ENCODE measurements at places on chromosomes 5 and 9.

GRCh38 chr5:116573279-116573701, 1.3 kb downstream of the SEMA6A start:
- no peak for DNase-seq

DNA sequence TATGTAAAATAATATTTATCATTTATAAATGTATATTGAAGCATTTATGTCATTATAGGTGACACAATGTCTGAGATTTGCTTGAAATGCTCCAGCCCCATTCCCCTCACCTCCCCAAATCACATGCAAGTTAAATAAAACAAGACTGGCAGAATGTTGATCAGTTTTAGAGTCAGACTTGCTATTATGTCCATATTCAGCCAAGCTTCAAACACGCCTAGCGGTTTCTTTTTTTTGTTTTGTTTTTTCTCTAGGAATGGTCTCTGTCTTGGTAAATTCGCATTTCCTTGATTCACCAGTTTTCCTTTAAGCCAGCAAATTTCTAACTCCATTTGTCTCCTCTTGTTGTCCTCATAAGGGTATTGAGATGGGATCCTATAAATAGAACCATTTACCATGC, 153.0 kb upstream of the HMHB1 start:
- DNase-seq, result no peak

DNA sequence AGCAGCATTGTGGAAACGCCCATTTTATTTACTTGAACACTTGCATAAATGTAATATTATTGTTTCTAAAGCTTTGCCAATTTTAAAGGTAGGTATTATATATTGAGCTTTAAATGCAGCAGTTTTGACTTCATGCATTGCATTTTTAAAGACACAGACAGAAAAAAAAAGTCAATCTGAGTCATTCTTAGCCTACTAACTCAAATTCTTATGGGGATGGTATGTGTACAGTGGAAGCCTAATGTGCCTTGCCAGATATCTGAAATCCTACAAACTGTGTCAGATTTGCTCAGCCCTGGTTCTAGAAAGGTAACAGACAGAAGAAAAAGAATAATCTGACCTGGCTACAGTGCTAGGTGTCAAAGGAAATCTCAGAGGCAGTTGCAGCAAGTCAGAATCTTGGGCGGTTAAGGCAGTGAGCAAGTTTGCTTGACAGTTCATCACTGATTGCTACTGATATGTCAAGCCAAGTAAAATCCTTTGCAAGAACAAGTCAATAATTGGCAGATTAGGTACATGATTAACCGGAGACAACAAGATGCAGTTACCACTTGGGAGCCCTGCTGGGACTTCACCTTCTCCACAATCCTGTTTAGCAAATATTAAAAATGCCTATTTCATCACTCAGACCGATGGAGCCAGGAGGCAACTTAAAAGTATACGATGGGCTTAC, 224.8 kb upstream of the WWC1 start:
- no peak for DNase-seq

DNA sequence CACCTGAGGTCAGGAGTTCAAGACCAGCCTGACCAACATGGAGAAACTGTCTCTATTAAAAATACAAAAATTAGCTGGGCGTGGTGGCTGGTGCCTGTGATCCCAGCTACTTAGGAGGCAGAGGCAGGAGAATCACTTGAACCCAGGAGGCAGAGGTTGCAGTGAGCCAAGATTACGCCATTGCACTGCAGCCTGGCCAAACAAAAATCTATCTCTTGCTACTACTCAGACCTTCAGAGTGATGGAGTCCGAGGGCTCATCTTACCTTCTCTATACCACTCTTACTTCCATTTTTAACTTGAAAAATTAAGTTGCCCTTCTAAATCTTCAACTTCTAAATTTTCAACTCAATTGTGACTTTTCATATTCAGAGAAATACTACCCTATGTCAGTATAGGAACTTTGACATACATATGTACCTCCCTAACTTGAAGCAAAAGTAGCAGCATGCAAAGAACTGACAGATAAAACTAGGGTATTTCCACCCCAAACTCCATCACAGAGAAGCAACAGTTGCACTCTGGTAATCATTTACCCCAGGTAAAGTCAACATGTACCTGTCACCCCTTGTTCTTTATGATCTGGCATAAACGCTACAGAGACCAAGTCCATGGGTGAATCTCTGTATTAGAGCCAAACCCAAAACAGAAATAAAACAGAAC, 11.4 kb downstream of the ZFAND5 start:
- no peak for DNase-seq

- no peak for DNase-seq
Measured at GRCh38 chr5:145218982-145219381, 616.2 kb downstream of the PRELID2 start.

DNA sequence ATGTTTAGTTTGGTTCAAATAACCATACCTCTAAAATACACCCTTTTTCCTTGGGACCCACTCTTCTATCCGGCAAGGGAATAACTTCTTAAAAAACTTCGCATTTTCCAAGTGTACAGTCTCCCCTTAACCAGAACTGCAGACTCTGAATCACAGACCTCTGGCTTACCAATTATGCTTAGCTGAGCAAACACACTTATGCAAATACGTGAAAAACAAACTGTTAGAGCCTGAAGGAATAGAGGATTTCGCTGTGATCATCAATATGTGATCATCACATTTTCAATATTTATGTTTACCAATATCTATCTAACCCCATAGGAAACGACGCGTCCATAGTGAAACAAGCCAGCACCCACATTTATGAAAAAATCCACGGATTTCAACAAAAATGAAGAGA, 1.3 kb downstream of the LPAR1 start:
- DNase-seq, result no peak

GRCh38 chr9:115531410-115532125, 413.6 kb upstream of the TNC start:
- DNase-seq, result no peak

DNA sequence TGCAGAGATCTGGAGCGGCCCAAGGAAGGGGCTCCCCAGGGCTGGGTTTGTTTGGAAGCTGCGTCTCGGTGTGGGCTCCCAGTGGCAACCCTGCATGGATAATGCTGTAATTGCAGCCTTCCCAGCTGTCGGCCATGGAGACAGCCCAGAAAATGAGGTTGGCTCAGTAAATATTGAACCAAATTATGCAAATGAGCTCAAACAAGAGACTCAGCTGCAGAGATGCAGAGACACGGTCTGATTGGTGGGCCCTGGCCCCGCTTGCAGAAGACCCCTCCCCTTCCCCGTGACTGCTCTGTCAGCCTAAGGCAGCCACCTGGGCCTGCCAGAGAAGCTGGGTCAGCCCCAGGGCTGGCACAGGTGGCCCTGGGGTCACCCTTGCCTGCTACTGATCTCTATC, 75.9 kb downstream of the RAD23B start:
- DNase-seq, result no peak

GRCh38 chr5:80747922-80748321, 93.1 kb upstream of the DHFR start:
- no peak for DNase-seq

DNA sequence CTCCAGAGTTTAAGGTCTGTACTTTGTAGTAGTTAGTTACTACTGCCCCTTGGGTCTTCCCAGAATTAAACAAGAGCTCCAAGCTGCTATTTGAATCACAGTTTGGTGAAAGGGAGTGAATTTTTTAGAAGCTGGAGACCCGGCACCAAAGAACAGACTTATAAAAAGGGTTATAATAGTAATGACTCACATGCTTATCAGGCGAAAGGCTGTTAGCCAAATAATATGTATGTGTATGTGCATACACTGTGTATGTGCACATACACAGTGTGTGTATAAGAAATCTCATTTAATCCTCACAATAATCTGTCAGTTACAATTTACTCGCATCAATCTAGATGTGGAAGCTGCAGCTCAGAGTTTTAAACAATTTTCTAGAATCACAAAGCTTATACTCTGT, 59.5 kb upstream of the ITGA1 start:
- DNase-seq, result no peak

GRCh38 chr5:73388306-73388684, 60.3 kb downstream of the FOXD1 start:
- DNase-seq, result no peak

DNA sequence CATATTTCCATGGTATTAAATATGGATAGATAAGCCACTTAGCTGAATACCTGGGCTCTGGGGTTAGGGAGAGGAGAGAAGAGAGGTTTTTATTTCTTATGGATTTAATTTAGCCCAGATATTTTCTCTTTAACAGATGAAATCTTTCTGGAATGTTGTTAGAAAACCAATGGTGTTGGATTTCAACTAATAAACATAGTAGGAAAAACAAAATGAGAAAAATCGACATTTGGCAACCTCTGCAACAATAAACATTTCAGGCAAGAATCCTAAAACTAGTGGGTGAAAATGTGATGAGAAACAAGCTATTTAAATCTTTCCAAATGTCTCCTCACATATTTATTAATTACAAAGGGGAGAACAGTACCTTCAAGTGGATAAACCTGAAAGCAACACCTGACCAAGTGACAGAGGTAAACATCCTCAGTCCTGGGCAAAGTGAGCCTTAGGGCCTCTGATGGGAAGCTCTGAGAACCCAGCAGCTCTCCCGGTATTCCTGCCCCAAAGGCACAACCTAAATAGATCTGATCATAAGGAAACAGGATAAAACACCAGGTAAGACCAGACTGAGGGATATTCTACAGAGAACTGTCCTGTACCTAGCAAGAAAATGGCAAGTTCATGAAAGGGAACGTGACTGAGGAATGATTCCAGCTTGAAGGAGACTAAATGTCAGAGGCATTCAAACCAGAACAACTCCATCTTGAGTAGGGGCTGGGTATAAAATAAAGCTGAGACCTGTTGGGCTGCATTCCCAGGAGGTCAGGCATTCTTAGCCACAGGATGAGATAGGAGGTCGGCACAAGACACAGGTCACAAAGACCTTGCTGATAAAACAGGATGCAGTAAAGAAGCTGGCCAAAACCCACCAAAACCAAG, 163.7 kb downstream of the ESM1 start:
- DNase-seq, result no peak

- no peak for DNase-seq
Measured at GRCh38 chr5:41176952-41177351, 36.4 kb downstream of the C6 start.

GRCh38 chr9:96391021-96391765, 7.7 kb upstream of the SLC35D2 start:
- no peak for DNase-seq

DNA sequence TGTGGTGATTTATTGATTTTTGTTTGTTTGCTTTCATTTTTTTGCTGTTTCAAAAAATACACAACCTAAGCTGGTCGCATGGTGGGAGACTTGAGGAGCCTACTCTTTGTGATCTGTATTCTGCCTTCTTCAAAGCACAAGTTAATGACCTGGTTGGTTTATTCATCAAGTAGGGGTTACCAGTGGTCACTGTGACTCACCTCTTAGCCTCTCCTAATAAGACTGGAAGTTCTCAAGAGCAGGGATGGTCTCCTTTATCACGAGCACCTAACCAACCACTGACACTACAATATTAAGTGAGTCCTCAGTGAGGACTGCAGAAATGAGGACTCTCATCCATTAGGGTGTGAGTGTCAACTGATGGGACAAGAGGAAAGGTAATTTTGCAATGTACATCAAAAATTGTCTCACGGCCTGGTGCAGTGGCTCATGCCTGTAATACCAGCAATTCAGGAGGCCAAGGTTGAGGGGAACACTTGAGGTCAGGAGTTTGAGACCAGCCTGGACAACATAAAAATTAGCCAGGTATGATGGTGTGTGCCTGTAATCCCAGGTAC, 13.6 kb upstream of the MTMR12 start:
- DNase-seq, result no peak

- no peak for DNase-seq
Measured at GRCh38 chr9:80649001-80649420, 1040.3 kb downstream of the TLE1 start.

- DNase-seq, result no peak
Measured at GRCh38 chr5:74885170-74885569, 19.0 kb upstream of the FAM169A start.

GRCh38 chr5:152470167-152470566, 65.1 kb upstream of the NMUR2 start:
- DNase-seq, result no peak

DNA sequence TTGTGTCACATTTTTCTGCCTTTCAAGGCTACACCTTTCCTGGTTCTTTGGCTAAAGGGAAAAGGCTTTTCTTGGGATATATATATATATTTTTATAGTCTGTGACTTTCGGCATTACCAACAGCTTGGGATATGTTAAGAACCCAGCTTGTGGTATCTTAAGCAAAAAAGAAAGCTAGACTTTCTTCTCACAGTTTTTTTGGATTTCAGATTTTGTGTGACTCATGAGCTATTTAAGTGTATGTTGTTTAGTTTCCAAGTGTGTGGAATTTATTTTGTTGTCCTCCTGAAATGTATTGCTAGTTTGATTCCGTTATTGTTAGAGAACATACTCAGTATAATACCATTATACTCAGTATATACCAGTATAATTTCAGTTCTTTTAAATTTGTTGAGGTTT, 64.8 kb downstream of the ERCC6L2 start:
- no peak for DNase-seq

DNA sequence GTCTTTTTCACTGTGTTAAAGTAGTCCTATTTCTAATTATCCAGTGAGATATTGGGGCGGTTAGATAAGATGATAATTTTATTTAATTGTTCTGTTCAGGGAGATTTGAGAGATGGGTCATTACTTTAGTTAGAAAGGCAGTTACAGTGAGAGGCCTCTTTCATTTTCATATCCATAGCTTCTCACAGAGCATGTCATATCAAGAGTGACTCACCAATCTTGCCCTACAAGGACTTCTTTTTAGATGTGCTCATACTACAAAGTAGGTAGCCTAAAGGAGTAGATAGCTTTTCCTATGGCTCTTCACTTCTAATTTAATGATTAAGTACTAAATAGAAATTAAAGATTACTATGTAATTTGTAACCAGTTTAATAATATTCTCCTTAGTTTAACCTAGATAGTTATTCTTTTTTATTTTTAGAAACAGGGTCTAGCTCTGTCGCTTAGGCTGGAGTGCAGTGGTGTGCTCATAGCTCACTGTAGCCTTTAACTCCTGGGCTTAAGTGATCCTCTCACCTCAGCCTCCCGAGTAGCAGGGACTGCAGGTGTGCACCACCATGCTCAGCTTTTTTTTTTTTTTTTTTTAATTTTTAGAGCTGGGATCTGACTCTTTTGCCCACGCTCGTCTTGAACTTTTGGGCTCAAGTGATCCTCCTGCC, 71.0 kb downstream of the FER start:
- DNase-seq, result no peak

GRCh38 chr5:65778126-65778525, 56.1 kb downstream of the NLN start:
- no peak for DNase-seq

- DNase-seq, result no peak
Measured at GRCh38 chr9:99544526-99544925, 277.2 kb upstream of the NR4A3 start.

DNA sequence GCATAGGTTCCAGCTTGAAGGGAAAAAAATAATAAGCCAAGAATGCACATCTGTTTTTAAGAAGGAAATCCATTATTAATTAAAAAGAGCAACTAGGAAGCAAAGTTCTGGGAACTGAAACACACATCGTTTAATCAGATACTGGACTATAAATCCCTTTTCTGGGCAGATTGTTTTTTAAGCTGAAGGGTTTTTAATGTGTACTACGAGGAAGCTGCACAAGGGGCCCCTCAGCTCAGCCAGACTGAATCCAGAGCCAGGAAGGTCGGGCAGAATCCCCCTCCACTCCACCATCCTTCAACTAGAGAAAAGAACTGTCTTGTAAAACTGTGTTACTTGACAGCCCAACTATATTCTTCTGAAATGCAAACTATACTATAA, 49.2 kb downstream of the ROR2 start:
- no peak for DNase-seq

- DNase-seq, result no peak
Measured at GRCh38 chr9:110291921-110292557, 35.7 kb upstream of the TXN start.

- no peak for DNase-seq
Measured at GRCh38 chr5:163626904-163627434, 121.5 kb downstream of the MAT2B start.
